ENCODE measurements at places on chromosomes 4 and X. TPM values are rescaled to one million over a fixed set of nuclear protein-coding genes. Genes with fewer than 3 reads are reported as not detected.

DNA sequence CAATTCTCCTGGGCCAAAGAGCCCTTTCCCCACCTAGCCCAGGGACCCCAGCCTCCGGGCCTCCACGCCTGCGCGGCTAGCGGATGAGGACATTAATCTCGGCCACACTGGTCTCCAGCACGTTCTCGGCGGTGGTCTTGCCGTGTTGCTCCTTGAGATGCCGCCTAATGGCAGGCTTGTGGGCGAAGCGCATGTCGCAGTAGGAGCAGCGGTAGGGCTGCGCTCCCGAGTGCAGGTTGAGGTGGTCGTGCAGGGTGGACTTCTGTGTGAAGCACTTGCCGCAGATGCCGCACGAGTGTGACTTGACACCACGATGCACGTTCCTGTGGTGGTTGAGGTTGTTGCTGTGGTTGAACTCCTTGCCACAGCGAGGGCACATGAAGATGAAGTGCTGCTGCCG lies 72.1 kb downstream of the UBE2K start:
- no peak overlapping the region for H3K4me3 ChIP-seq
- peaks cover 33% of the 10 kb centered on the region for H3K36me3 ChIP-seq
- no peak overlapping the region for H3K27ac ChIP-seq
- H3K27me3 ChIP-seq = no peaks in the 10 kb centered on the region

- H3K4me3 ChIP-seq = no peak overlapping the region
- H3K4me1 ChIP-seq = peaks cover 22% of the 10 kb centered on the region
- no peaks in the 10 kb centered on the region for H3K36me3 ChIP-seq
- H3K27me3 ChIP-seq = no peaks in the 10 kb centered on the region
- DNase-seq = peak; percentile 28
Measured at GRCh38 chr4:53477636-53478035, 100.2 kb downstream of the FIP1L1 start.

DNA sequence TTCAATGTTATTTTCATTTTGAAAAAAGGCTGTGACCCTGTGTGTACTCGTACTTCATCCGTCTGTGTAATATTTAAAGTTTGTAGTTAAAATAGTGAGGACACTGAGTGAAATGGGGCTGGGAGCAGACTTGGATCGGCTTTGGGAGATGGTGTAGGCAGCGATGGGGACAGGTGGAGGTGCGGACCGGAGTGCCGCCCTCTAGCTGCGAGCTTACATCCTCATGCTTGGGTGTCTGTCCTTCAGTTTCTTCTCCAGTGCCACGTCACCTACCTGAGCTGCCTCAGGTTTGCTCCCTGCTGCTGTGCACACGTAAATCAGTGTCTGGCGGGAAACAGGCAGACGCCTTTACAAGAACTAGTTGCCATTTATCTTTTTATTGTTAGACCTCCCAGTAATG lies 146.1 kb downstream of the GPR143 start:
- H3K4me3 ChIP-seq = no peak overlapping the region
- no peak overlapping the region for H3K27ac ChIP-seq
- no peaks in the 10 kb centered on the region for H3K36me3 ChIP-seq

GRCh38 chr4:48578132-48578968 lies 88.3 kb downstream of the ZAR1 start:
- H3K4me3 ChIP-seq = no peak overlapping the region
- no peak overlapping the region for H3K27ac ChIP-seq
- H3K36me3 ChIP-seq = peaks cover 5% of the 10 kb centered on the region
- no peaks in the 10 kb centered on the region for H3K4me1 ChIP-seq

DNA sequence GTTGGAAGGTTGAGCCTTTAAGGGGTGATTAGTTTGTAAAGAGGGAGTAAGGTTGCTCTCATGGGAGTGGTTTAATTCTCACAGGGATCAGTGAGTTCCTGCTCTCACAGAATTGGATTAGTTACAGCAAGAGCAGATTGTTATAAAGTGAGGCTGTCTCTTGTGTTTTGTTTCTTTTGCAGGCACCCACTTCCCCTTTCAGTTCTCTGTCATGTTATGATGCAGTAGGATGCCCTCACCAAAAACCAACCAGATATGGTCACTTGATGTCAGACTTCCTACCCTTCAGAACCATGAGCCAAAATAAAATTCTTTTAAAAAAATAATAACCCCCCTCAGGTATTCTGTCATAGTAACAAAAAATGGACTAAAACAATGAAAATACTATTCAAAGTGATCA lies 19.9 kb upstream of the IGSF1 start:
- H3K4me1 ChIP-seq = no peaks in the 10 kb centered on the region
- no peak for DNase-seq
- no peak overlapping the region for H3K4me3 ChIP-seq
- H3K27me3 ChIP-seq = no peaks in the 10 kb centered on the region
- H3K36me3 ChIP-seq = no peaks in the 10 kb centered on the region

GRCh38 chr4:40458109-40458508 lies 123.0 kb downstream of the CHRNA9 start:
- H3K4me1 ChIP-seq = no peaks in the 10 kb centered on the region
- DNase-seq = no peak
- no peaks in the 10 kb centered on the region for H3K27me3 ChIP-seq
- H3K36me3 ChIP-seq = no peaks in the 10 kb centered on the region
- H3K27ac ChIP-seq = no peak overlapping the region

DNA sequence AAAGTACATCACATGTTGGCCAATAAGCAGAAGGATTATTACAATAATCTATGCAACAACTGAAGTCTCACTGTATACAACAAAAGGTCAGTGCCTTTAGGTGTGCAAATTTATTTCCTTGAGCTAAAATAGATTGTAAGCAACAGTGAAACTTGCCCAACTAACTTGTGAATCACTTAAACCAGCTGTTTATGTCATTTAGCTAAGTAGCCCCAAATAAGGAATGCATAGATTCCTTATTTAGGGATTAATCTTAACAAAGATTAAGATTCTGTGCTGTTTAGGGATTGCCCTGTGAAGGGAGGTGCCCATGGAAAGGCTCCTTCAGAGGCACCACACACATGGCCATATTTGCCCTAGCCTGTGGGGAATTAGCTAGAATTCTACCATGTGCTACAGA lies 168.6 kb downstream of the MAML3 start:
- H3K36me3 ChIP-seq = no peaks in the 10 kb centered on the region
- no peaks in the 10 kb centered on the region for H3K4me1 ChIP-seq
- H3K27ac ChIP-seq = no peak overlapping the region
- no peaks in the 10 kb centered on the region for H3K27me3 ChIP-seq
- H3K4me3 ChIP-seq = no peak overlapping the region

GRCh38 chrX:49193542-49193964 lies 6.4 kb downstream of the SYP start:
- H3K27me3 ChIP-seq = peaks cover 2% of the 10 kb centered on the region
- H3K4me3 ChIP-seq = no peak overlapping the region
- no peaks in the 10 kb centered on the region for H3K36me3 ChIP-seq
- no peak for DNase-seq

The MAGEA4 gene
- total RNA-seq = not detected

The ALAS2 gene
- total RNA-seq = not detected

The IL21 gene
- total RNA-seq = not detected
